SK-N-SH treated with all-trans-retinoic acid at 6 μM for 48 hours (cell line): ENCODE measurements at places on chromosomes 12 and 14.

- ATAC-seq: no peak
Observed at GRCh38 chr12:97946701-97947100, 484.1 kb downstream of the RMST start.

GRCh38 chr14:53032161-53032803, 81.4 kb upstream of the FERMT2 start:
- peak; percentile 93 for ATAC-seq

DNA sequence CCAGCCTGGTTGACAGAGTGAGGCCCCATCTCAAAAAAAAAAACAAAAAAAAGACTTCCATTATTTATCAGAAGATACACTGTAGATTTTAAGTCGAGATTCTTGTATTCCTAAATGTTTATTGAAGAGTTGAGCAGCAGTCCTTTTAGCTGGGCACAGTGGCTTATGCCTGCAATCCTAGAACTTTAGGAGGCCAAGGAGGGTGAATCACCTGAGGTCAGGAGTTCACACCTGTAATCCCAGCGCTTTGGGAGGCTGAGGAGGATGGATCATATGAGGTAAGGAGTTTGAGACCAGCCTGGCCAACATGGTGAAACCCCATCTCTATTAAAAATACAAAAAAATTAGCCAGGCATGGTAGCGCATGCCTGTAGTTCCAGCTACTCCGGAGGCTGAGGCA, 57.6 kb downstream of the HEATR5A start:
- no peak for ATAC-seq

DNA sequence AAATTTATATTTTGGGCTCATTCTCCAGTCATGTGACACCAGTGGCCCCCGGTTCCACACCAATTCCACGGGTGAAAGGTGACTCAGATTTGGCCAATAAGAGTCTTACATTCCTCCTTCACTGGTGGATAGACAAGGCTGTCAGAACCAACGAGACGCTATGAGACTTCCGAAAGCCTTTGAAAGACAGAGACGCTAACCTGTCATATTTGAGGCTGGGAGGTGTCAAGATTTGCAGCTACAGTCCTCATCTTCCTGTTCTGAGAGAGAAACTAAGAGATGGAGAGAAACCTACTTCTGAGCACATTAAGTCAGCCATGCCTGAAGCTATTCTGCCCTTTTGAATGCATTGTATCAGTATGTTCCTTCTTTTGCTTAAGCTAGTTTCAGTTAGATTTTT, 171.2 kb downstream of the FLRT2 start:
- no peak for ATAC-seq

- ATAC-seq: no peak
Observed at GRCh38 chr14:93510056-93510455, 79.3 kb downstream of the UNC79 start.

DNA sequence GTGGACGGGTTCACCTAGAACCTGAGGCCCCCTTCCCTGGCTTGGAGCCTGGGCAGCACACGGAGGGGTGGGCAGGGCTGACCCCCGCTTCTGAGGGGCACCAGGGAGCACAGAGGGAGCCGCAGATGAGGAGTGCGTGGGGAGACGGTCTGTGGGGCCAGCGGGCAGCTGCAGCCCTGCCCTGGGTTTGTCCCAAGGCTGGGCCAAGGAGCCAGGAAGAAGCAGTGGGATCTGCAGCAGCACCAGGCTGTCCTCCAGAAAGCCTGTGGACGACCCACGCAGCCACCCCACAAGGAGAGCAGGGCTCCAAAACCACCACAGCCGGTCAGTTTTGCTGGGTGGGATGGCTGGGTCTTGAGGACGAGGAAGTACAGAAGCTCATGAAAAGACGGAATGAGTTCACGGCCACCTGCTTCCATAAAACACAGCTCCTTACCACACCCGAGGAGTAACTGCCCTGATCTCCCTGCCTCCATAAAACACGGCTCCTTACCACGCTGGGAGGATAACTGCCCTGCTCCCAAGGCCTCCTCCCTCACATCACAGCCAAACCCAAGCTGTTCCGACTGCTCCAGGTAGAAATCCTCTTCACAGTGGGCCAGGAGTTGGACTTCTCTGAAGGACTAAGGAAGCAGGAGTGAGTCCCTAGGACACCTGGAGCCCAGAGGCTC, 9.9 kb upstream of the GOLGA3 start:
- peak; percentile 37 for ATAC-seq

DNA sequence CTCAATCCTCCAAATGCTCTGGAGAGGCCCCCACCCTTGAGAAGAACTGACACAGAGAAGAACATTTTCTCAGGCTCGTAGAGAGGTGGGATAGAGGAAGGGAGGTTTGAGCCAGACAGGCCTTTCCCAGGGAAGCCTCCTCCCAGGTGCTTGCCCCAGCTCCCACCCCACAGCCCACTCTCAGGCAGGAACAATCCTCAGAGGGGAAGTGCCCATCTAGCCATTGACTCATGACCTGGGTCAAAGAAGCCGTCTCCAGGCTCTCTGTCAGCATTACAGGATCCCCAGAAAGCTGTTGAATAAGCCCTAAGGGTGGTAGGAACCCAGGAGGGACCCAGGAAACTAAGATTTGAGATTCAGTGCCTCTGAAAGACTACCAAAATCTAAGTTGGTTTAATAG, 3.8 kb downstream of the AQP6 start:
- no peak for ATAC-seq

DNA sequence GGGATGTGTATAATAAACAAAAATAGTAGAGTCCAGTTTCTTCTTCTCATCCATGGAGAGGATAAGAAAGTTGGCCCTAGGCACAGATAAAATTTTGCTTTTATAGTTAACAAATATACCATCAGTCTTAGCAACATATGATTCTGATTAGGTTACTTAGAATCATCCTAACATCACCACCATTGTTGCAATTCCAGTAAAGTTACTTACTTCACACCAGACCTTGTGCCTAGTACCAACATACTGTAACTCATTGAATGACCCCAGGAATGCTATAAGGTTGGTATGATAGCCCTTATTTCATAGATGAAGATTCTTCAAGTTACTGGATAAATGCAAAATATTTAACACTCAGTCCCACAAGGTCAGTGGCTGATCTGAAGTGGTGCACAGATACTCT, 183.8 kb upstream of the ATP2B1 start:
- no peak for ATAC-seq

GRCh38 chr14:60089221-60089620, 2.5 kb upstream of the PCNX4 start:
- ATAC-seq: no peak

DNA sequence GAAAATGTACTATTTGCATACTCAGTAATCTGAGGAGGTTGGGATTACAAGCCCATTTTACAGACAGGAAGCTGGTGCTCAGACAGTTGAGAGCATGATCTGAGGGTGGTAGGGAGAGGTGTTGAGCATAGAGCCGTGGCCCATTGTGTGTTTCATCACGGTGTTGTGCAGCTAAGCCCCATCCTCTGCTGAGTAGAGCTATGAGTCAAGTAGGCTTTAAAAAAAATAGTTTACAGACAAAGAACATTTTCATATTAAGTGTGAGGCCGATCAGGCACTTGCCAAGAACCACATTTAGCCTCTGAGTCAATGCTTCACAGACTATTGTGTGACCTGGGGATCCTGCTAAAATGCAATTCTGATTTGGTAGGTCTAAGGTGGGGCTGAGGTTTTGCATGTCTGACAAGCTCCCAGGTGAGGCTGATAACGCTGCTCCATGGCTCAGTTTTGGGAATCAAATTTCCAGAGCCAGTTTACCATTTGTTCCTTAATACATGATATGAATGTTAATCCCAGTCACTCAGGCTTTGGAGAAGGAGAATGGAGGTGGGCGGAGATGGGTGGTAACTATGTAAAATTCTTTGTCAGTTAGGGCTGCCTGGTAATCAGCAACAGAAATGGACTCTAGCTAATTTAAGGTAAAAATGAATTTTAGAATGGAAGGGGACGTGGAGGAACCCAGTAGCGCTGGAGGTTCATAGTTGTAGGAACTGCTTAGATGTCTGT, 22.2 kb downstream of the ZNF664 start:
- no peak for ATAC-seq

GRCh38 chr12:14410841-14411569, 45.5 kb downstream of the ATF7IP start:
- ATAC-seq: no peak

GRCh38 chr12:123936956-123937706, 35.5 kb downstream of the CCDC92 start:
- no peak for ATAC-seq

GRCh38 chr14:72709916-72710611, 183.8 kb downstream of the DPF3 start:
- ATAC-seq: no peak

- ATAC-seq: peak; percentile 64
Observed at GRCh38 chr14:64704743-64705380, 638 bp downstream of the PLEKHG3 start.
